ENCODE measurements at places on chromosomes 2 and 18.

GRCh38 chr2:26849056-26849999 is 1.4 kb downstream of the DPYSL5 start:
- no peak for DNase-seq

GRCh38 chr18:58983260-58984155 is 118.8 kb downstream of the ZNF532 start:
- no peak for DNase-seq

DNA sequence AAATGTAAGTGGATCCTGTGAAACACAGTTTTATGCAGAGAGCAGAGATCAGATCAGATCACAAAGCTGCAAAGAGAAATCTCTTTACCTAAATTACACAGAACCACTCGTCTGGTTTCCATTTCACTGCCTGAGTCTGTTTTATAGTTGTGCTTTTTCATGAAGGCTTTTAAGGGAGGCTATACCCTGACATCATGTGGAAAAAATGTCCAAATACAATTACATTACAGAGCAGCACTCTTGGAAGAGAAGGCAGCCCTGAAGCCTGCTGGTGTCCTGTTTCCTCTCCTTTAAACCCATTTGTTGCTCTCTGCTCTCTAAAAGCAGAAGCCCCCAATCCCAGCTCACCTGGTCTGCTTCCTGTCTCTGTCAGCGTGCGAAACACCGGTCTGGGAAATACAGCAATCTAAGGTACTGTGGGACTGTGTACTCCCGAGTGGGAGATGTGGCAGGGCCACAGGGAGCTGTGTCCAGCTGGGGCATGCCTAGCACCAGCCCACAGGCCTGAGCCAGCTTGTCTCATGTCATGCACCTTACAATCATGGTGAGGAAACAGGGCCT is 24.8 kb upstream of the ZFP36L2 start:
- DNase-seq = no peak

- DNase-seq = peak; percentile 87
Measured at GRCh38 chr2:126658905-126659561, 3.1 kb downstream of the GYPC start.

DNA sequence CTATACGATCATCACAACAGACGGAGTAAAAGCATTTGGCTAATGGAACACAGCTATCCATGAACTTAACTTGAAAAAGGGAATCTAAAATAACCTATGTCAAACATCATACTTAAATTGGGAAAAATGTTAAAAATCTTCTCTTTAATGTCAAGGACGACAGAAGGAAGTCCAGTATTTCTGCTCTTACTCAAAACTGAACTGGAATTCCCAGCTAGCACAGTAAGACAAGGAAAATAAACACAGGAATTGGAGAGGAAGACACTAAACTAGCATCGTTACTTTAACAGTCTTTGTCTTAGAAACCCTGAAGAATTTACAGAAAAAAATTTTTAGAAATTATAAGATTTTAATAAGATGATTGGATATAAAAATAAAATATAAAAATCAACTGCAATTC is 112.6 kb downstream of the HDAC4 start:
- DNase-seq = no peak

- no peak for DNase-seq
Measured at GRCh38 chr2:176137252-176137580, 7.7 kb downstream of the HOXD8 start.

DNA sequence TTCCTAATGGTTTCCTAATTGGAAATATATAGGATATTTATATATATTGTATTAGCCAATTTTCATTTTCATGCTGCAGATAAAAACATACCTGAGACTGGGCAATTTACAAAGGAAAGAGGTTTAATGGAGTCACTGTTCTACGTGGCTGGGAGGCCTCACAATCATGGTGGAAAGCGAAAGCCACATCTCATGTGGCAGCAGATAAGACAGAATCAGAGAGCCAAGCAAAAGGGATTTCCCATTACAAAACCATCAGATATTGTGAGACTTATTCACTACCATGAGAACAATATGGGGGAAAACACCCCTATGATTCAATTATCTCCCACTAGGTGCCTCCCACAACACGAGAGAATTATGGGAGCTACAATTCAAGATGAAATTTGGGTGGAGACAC is 242.5 kb upstream of the NETO1 start:
- no peak for DNase-seq

DNA sequence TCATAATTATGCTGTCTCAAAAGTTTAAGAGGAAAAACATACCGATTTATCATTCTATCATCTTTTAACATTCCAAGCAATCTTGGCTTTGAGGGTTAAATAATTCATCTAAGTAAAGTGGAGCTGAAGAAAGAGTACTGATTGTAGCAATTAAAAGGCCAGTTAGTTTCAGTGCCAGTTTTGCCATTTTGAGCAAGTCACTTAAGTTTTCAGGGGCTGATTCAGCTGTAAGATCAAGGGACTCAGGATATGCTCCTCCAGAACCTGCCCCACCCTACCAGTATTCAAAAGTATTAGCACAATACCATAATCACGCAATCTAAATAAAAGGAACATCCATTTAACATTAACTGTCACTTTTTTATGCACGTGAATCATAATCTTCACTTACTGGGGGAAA is 1.9 kb downstream of the SS18 start:
- DNase-seq = peak; percentile 35

- no peak for DNase-seq
Measured at GRCh38 chr2:207499114-207499513, 30.6 kb upstream of the CREB1 start.

DNA sequence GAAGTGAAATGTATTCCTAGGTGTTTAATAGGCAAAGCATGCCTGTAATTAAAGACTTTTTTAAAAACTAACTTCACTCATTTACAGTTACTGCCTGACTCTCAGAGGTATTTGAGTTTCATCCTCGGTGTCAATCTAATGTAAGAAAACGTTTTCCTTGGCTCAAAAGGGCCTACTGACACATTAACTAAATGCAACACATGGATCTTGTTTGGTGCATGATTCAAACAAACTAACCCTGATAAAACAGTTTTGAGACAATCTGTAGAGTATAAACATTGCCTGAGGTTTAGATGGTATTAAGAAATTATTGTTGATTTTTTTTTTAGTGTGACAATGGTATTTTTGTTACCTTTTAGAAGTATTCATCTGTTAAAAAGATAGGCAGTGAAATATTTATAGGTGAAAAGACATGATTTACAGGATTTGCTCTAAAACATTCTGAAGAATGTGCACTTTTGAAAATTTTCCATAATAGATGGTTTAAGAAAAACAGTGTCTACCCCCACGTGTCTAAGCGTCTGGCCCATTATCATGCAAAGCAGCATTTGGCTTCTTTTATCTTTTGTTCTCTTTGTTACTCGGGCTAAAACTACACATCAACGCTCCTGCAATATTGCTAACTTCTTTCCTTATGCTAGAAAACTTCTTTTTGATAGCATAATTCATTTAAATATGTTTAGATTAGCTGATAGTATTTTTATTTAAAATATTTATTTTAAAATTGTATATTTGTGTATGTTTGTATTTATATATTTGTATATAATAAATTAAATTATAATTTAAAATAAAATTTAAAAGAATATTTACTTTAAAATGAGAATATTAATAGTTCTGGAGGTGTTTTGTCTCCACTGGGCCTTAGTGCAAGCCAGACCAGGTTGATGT is 160.2 kb upstream of the NDUFV2 start:
- no peak for DNase-seq

GRCh38 chr2:65159906-65160305 is 30.0 kb upstream of the RAB1A start:
- no peak for DNase-seq

- no peak for DNase-seq
Measured at GRCh38 chr2:25917832-25918231, 39.5 kb upstream of the ASXL2 start.

- no peak for DNase-seq
Measured at GRCh38 chr2:108809936-108810335, 23.4 kb downstream of the CCDC138 start.

DNA sequence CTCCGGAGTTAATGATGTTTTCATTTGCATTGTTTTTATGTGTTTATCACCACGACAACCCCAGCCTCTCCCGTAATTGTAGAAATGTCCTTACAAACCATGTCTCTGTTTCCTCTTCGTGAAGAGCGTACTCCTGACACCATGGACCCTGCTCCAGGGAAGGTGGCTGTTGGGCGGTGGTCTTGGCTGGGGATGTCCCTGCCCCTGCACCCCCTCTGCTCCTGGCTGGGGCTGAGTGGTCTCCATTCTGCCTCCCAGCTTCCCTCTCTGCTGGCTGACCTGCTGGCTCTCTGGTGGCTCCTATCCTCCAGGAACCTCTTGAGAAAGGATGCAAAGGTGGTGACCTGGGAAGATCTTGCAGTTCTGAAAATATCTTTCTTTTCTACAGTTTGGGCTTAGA is 81.1 kb downstream of the ASB1 start:
- DNase-seq = no peak

- DNase-seq = no peak
Measured at GRCh38 chr2:128069769-128070168, 21.2 kb upstream of the UGGT1 start.

- no peak for DNase-seq
Measured at GRCh38 chr2:10646153-10646552, 43.6 kb downstream of the NOL10 start.

GRCh38 chr2:16853088-16853487 is 187.5 kb upstream of the CYRIA start:
- DNase-seq = no peak
